GM23338 (cell line): ENCODE measurements at places on chromosomes 7 and 10.

- H3K4me1 ChIP-seq, result peaks cover 9% of the 10 kb centered on the region
- peaks cover 97% of the 10 kb centered on the region for H3K27me3 ChIP-seq
- no peaks in the 10 kb centered on the region for H3K36me3 ChIP-seq
Observed at GRCh38 chr10:22251751-22252223, 34.0 kb upstream of the EBLN1 start.

DNA sequence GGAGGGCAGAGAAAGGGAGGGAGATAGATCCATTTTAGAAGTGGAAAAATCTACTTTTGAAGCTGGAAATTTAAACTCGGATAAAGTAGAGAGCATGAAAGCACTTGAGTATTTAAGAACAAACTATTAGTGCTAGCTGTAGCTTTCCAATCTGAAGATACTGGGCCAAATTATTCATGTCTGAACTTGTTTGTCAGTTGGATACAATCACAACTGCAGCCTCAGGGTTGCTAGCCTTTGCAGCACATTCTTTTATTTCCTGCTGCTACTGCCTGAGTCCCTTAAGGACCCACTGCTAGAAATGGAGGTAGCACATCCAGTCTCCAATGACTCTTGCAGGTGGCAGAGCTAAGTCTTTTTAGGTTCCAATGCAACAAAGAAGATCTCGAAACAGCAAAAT lies 8.3 kb upstream of the SLC25A13 start:
- no peaks in the 10 kb centered on the region for H3K4me1 ChIP-seq
- DNase-seq, result no peak
- H3K27me3 ChIP-seq, result no peaks in the 10 kb centered on the region
- no peak overlapping the region for H3K27ac ChIP-seq

GRCh38 chr7:50184271-50184990 lies 91.4 kb upstream of the ZPBP start:
- no peak for DNase-seq
- H3K4me1 ChIP-seq, result 0 out of 2 replicates have a peak, but pooled peaks cover 6% of the 10 kb centered on the region
- H3K27ac ChIP-seq, result no peak overlapping the region
- H3K4me3 ChIP-seq, result no peak overlapping the region
- no peaks in the 10 kb centered on the region for H3K27me3 ChIP-seq

DNA sequence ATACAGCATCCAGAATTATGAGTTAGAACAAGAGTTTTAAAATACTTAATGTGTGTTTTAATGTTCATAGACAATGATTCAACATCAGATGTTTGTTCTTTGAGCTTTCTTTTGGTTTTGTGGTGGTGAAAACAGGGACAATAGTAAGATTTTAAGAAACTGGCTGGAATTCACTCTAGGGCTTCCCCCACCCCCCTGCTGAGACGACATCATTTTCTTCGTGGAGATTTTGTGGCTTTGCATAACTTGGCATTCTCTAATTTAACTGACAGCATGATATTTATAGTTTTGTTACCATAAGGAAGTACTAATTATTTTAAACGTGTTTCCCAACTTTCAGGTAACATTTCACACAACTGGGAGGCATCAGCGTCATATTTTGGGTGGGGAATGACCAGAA lies 184.1 kb downstream of the BICC1 start:
- H3K4me3 ChIP-seq, result no peak overlapping the region
- H3K4me1 ChIP-seq, result peaks cover 9% of the 10 kb centered on the region; the same call in 1 of the 2 replicates
- DNase-seq, result peak; percentile 21
- H3K27me3 ChIP-seq, result no peaks in the 10 kb centered on the region
